Mucosa of gallbladder (tissue), 1 donor: ENCODE measurements at places on chromosomes 5 and 9.

GRCh38 chr9:92709240-92709639 lies 39.3 kb upstream of the IPPK start:
- DNase-seq: no peak

DNA sequence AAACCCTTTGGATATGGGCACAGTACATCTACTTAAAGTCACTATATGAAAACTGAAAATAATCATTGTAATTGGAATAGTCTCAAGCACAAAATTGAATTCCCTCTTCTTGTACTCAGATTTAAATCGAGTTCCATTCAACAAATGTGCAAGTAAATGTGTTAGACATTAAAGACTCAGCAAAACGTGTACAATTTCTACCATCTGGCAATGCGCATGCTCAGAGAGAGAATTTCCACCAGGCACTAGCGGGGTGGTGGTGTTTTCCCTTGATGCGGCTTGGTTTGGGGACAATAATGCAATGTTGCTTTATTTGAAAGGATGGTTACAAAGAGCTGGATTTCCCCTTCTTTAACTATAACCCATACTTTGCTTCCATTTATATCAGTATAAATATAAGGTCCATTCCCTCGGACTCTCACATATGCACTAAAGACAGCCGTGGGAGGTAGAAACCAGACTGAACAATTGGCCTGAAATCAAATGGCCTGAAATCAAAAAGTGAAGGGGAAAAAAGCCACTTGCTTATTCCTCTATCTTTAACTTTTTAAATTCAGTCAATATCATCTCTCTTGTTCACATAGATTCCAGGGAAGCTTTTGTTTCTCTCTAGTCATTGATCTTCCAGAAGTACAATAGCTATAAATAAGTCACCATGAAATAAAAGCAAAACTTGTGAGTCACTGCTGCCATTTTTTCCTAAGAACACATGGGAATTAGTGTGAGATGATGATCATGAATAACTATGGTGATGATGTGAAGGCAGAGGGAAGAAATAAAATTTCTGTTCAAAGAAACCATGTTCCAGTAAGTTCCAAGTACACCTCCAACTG lies 59.2 kb downstream of the ADAMTS12 start:
- DNase-seq: no peak

GRCh38 chr9:85263288-85263687 lies 478.5 kb downstream of the AGTPBP1 start:
- DNase-seq: no peak

DNA sequence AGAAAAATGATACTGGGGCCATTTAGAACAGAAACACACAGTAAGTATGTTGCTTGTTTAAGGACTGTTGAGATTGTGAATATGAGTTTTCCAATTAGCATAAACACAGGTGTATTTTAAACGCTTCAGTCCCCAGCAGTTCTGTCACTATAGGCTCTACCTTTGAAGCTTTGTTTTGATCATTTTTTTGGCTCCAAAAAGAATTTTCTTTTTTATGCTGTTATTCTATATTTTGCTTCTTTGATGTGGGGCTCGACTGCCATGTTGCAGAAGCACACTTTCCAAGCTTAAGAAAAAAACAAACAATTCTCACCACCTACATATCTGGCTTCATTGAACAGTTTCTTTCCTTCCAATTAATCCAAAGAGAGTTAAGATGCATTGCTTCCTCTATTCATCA lies 131.0 kb upstream of the DMAC1 start:
- no peak for DNase-seq
